Activated CD4-positive, alpha-beta memory T cell treated with anti-CD3 and anti-CD28 coated beads, Interleukin-2, amount 10 ng/mL, durations not matched to agents 7 days and 5 days (primary cell): ENCODE measurements at places on chromosomes 7 and 10. TPM values are rescaled to one million over a fixed set of nuclear protein-coding genes. Genes with fewer than 3 reads are reported as not detected.

GRCh38 chr7:21771906-21772610, 173.6 kb downstream of the CDCA7L start:
- no peak overlapping the region for H3K4me3 ChIP-seq
- H3K27ac ChIP-seq, result no peak overlapping the region
- no peak for DNase-seq
- no peaks in the 10 kb centered on the region for H3K4me1 ChIP-seq
- H3K27me3 ChIP-seq, result peaks cover 25% of the 10 kb centered on the region
- no peaks in the 10 kb centered on the region for H3K36me3 ChIP-seq

- no peak for DNase-seq
- H3K27ac ChIP-seq, result no peak overlapping the region
- peaks cover 16% of the 10 kb centered on the region for H3K27me3 ChIP-seq
- H3K4me3 ChIP-seq, result no peak overlapping the region
- peaks cover 6% of the 10 kb centered on the region for H3K4me1 ChIP-seq
- H3K36me3 ChIP-seq, result peaks cover 2% of the 10 kb centered on the region
Observed at GRCh38 chr10:16995867-16996529, 133.6 kb downstream of the CUBN start.

DNA sequence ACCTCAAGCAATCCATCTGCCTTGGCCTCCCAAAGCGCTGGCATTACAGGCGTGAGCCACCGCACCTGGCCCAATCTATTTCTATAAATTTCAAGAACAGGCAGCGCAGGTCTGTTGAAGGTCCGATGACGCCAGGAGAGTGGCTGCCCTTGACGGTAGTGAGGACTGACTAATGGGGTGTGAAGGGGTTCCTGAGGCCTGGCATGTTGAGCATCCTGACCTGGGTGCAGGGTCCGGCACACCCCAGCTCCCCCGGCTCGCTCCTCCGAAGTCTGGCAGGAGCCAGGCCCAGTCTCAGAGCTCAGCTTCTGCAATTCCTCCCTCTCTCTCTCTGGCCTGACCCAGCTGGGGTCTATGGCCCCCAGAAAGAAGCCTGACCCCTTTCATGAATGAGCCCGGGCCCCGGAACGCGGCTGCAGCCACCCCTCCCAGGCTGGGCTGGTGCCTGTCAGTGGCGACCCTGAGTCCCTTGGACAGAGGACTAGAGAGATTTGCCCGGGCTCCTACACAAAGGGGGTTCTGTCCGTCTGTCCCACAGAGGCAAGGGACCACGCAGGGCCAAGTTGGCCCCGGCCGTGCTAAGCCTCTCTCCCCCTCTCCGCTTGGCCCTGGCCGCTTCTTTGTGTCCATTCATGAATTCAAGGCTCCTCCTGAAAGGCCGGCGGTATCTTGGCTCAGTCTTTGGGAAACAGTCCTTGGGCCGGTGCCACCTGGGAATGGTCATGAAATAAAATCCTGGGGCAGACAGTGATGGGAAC, 18.8 kb downstream of the MMD2 start:
- no peak overlapping the region for H3K4me3 ChIP-seq
- no peaks in the 10 kb centered on the region for H3K27me3 ChIP-seq
- no peaks in the 10 kb centered on the region for H3K36me3 ChIP-seq
- H3K27ac ChIP-seq, result no peak overlapping the region
- no peak for DNase-seq
- no peaks in the 10 kb centered on the region for H3K4me1 ChIP-seq

DNA sequence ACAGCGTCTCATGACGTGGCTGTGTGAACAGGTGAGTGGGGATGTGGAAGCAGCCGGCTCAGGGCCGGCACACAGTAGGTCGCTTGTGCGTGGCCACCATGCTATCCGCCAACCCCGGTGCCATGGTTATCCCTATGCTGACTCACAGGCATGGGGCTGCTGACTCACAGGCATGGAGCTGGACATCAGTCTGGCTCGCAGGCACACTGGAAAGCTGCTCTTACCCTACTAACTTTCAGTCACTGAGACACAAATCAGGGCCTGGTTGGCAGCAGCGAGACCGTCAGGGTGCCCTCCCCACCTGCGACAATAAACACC, 341.9 kb downstream of the PTPRN2 start:
- no peak overlapping the region for H3K27ac ChIP-seq
- no peak overlapping the region for H3K4me3 ChIP-seq
- no peaks in the 10 kb centered on the region for H3K4me1 ChIP-seq
- H3K27me3 ChIP-seq, result no peaks in the 10 kb centered on the region
- no peak for DNase-seq
- no peaks in the 10 kb centered on the region for H3K36me3 ChIP-seq

The CPN1 gene
- not detected for total RNA-seq

The PKD2L1 gene
- not detected for total RNA-seq
